ENCODE measurements at places on chromosomes 7 and 10.
A peak's percentile ranks its signal among the peaks of the same experiment; 100 is the strongest.

DNA sequence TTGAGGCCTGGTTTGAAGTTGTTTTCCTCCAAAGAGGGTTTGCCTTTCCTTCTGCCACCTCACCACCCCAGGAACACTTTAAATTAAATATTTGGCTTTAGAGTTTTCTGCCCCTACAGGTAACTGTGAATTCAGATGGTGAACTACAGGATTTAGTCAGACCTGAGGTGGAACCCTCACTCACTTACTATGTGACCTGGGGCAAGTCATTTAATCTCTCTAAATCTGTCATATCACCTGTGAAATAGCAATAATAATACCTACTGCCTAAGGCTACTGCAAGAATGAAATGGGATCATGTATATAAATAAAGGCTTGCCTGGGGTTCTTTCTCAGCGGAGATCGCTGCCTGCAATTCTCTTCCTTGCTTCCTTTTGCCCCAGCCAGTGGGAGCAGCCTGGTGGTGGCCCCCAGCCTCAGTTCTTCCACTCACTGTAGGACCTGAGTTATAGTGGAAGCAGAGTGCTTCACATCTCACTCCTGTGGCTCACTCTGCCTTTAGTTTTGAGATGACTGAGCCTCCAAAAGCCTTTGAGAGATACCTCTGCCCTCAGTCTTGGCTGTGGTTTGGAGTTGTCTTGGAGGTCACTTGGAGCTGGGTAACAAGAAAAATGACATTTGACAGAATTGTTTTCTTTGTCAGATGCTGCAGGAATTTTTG, 6.1 kb upstream of the ANKRD2 start:
- no peak for DNase-seq

DNA sequence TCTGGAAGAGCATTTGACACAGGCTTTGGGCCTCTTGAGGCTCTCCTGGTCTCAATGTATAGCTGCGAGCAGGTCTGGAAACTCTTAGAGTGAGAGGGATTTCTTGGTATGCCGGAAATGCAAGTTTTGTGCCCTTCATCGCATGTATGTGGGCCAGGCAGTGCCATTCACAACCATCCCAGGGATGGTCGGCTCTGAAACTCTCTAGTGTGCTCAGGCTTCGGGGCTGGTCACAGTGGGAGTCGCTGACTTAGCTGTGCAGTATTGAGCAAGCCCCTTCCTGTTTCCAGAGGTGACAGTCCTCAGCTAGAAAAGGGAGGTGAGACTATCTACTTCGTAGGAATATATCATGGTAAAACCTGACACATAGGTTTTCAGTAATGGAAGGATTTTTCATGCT, 2.0 kb upstream of the AOAH start:
- no peak for DNase-seq

DNA sequence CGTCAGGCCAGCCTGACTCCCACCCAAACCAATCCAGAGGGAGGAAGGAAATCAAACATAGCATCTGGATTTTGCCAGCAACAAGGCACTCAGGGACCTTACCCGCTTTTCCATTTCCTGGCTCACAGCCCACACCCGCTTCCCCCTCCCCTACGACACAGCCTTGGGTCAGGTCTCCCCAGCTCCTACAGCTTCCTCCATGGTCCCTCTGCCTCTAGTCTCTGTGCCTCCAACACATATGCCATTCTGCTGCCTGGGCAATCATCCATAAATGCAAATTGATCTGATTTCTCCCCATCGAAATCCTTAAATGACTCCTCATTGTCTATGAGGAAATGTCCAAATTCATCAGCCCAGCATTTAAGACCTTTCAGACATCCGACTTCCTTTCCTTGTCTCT, 53.2 kb upstream of the CUX1 start:
- DNase-seq: no peak

GRCh38 chr10:124994573-124995473, 52.9 kb downstream of the ZRANB1 start:
- no peak for DNase-seq

GRCh38 chr10:121838931-121839330, 88.9 kb downstream of the ATE1 start:
- no peak for DNase-seq

DNA sequence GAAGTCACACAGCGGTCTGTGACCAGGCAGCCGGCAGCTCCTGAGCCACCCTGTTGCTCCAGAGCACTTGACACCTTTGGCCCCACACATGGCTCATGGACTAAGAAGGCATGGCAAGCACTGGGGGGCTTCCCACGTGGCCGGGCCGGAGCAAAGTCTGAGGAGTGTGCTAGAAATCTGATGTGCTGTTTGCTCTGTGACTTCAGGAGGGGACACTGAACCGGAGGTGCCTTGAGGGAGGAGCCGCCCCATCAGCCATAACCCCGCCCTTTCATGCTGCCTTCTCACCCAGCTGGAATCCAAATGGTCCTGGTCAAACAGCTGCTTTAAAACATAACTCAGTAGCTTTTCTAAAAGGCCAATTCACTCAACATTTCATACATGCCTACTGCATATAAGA, 33.5 kb downstream of the PROSER2 start:
- no peak for DNase-seq

GRCh38 chr10:31803606-31804351, 124.9 kb downstream of the ARHGAP12 start:
- no peak for DNase-seq

- DNase-seq: no peak
Observed at GRCh38 chr10:52353960-52354394, 39.9 kb downstream of the DKK1 start.

GRCh38 chr10:77043420-77043763, 594.2 kb downstream of the KCNMA1 start:
- DNase-seq: no peak

- DNase-seq: no peak
Observed at GRCh38 chr7:39735903-39736302, 112.5 kb downstream of the RALA start.

- no peak for DNase-seq
Observed at GRCh38 chr10:109769966-109770365, 153.3 kb downstream of the XPNPEP1 start.

GRCh38 chr7:155965010-155965409, 152.7 kb upstream of the SHH start:
- DNase-seq: no peak

DNA sequence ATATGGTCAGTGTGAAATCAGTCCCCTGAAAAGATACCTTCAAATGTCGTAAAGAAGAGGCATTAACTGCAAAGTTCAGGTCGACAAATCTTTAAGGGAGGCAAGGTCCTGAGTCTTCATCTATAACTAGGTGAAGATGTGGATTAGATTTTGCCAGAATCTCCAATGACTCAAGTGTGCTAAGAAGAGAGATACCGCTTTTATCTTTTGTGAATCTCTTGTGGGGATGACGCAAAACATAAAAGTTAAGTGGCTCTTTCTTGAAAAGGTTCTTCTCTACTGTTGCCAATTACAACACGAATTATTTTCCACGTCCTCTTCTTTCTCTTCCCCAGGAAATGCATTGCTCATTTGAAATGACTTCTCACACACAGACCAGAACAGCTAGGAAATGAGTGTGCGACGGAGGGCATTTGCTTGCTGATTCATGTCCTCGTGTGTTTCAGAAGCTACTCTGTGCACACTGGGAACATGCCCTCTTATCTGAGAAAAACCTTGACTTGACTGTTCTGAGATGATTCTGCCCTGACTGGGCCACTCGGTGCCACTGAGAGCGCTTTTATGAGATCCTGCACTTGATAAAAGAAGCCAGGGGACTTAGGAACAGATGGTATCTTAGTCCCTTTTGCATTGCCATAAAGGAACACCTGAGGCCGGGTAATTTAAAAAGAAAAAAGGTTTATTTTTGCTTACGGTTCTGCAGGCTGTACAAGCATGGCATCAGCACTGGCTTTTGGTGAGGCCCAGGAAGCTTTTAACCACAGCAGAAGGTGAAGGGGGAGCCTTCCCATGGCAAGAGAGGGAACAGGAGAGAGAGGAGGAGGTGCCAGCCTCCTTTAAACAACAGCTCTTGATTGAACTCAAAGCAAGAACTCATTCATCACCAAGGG, 169.5 kb upstream of the PFKP start:
- DNase-seq: peak; percentile 82

DNA sequence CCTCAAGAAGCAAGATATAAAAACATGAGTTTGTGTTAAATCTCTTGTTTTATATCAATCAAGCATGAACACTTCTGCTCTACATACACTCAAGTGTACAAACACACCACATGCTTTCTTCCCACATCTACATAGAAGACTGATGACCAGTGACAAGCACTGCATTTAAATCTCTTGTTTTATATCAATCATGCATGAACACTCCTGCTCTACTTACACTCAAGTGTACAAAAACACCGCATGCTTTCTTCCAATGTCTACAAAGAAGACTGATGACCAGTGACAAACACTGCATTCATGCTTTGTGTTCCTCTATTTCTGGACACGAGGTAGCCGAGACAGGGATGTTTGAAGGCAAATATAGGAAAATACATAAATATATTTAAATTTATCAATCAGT, 642.0 kb upstream of the PFKP start:
- DNase-seq: no peak

DNA sequence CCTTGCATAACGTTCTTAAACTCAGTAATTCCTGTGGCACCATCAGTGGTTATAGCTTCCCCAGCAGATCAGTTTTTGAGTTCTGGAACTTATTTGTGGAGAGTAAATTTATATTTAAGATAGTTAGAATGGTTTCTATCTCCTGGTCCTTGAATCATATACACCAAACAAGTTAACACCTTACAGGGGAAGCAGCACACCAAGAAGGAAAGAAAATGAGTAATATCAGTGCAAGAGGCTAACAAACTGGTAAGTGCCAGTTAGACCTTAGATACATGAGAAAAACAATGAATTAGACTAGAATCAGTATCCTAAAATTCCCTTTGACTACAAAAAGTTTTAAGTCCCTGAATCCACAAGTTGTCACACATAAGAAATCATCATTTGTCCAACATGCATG, 54.2 kb downstream of the ABI1 start:
- no peak for DNase-seq

DNA sequence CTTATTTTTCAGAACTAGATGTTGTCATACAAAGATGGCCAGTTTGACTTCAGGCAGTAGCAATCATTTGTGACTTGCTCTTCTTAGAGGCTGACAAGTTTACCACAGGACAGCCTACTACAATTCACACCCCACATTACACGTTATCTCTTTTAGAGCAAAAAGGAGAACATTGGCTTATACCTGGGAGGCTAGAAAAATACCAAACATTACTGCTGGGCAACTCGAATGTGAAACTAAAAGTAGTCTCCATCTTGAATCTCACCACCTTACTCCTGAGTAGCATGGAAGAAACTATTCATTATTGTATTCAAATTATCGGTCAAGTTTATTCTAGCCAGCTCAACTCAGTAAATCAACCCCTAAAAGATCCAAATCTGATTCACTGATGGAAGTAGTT, 90.7 kb upstream of the TMEM26 start:
- no peak for DNase-seq

DNA sequence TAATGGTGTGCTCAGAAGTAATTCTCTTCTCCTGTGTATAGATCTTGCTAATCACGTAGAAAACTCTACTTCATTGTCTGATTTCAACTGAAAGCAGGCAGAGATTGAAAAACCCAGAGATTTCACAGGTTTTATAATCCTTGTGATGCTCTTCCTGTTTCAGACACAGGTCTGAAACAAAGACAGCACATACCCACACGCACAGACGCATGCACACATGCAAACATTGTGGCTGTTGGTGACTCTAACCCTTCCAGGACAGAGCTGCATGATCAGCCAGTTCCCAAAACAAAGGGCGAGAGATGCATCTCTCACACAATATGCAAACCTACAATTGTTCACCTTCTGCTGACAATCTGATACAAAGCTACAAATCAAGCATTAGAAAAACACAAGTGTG, 11.1 kb upstream of the TFEC start:
- no peak for DNase-seq

DNA sequence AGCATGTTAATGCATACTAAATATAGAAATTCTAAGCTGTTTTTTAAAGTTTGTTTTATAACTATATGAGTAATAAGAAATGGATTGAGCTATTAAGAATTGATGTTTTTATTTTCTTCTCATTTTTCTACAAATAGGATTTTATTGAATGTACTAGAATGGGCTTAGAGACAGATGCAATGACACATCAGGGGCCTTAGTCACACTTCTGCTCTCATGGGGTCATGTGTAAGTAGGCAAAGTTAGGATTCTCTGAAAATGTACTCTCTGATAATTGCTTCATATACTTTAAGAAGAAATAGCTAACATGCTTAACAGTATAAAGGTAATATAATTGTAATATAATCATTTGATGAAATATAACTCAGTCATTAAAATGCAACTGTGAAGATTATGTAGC, 154.6 kb downstream of the ZNF438 start:
- DNase-seq: no peak

DNA sequence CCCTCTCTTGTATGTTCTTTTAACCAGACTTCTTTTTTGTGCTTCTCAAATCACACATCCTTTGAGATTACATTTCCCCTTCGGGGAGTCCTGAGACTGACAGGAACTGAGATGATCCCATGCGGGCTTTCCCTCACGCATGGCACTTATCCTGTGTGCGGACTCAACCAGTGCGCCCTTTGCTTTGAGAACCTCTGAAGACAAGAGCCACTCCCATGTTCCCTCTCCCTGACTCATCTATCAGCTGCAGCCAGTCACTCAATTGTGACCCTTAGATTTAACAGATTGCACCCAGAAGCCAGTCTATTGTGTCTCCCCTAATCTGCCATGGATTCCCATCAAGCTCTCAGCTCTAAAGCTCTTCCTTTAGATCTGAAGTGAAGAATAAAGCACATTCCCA, 353.9 kb upstream of the MEOX2 start:
- no peak for DNase-seq

DNA sequence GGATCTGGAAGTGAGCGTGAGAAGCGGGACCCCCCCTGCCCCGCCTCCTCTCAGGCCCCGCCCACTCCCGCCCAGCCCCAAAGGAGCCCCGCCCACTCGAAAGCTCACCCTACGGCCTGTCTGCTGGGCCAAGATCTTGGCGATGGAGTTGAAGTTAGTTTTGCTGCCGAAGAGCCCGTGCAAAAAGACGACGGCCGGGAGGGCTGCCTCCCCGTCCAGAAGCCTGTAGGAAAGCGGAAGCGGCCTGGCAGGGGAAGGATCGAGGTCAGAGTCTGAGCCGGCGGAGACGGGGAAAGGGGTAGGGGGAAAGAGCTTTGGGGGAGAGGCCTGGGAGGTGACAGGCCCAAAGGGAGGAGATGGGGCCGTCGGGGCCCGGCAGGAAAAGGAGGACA, 386 bp downstream of the ABHD11 start:
- peak; percentile 46 for DNase-seq

DNA sequence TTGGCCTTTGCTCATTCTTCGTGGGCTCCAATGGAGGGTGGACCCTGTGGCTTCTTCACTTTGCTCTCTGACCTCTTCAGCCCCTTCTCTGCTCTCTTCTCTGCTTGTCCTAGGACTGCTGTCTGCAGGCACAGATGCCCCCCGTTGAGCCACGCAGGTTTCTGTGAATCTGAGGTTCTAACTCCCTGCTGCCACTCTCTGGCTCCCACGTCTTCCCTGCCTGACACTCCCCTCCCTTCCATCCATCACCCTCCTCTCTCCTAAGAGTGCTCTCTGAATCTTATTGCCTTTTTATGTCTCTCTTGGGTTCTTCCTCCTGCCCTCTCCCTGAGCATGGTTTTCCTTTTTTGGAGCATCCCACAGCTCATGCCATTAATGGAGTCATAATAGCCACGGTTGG, 499.5 kb upstream of the GALNT17 start:
- DNase-seq: no peak
